ENCODE measurements at places on chromosomes 6 and 20. TPM values are rescaled to one million over a fixed set of nuclear protein-coding genes. Genes with fewer than 3 reads are reported as not detected.

DNA sequence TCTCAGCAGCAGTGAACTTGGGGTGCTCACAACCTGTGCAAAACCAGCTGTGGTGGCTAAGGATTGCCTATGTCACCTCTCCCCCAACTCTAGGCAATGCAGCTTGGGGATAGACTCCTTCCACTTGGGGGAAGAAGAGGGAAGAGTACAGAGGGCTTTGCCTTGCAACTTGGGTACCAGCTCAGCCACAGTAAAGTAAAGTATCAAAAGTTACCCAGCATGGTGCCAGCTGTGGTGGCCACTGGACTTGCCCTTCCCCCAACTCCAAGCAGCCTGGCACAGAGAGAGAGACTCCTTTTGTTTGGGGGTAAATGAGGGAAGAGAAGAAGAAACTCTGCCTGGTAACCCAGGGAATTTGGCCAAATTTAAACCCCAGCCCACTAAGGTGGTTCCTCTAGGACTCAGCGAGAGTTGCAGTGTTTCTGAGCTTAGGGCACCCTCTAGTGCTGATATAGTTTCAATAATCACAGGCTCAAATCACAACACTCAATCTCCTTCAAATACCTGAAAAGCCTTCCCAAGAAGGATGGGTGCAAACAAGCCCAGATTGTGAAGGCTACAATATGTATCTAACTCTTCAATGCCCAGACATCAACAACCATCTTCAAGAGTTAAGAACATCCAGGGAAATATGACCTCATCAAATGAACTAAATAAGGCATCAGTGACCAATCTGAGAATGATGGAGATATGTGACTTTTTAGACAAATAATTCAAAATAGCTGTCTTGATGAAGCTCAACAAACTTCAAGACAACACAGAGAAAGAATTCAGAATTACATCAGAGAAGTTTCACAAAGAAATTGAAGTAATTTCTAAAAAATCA lies 7.6 kb upstream of the DEFB129 start:
- peak; percentile 74 for DNase-seq

GRCh38 chr20:10089871-10090587 lies 55.2 kb downstream of the ANKEF1 start:
- no peak for DNase-seq

DNA sequence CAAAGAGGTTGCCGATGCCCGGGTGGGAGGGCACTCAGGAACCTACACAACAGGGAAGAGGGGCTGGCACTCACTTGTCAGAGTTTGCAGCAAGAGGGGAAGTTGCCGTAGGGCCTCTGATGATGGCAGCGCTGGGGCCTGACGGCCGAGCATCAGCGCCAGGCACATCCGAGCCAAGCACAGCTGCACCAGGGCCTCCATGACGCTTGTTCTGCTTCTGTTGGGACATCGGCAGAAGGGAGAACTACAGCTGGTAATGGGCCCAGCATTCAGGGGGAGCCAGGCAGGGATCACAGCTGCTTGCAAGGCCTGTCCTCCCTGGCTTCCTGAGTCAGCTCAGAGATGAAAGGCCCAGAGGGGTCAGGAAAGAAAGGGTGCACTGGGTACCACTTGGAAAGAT lies 367.7 kb downstream of the CDH4 start:
- DNase-seq, result no peak

DNA sequence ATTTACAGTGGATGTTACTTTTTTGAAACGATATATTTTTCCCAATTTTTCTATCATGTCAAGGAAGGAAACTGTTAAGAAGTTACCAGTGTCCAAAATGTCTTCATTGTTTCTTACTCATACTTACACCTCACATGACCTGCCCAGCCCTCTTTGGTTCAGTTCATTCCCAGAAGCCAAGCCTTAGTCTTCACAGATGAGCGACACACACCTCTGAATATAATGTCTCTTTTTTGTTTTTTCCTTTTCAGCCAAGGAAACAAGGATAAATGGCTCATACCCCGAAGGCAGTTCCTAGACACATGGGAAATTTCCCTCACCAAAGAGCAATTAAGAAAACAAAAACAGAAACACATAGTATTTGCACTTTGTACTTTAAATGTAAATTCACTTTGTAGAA lies 225.2 kb downstream of the SMOC2 start:
- DNase-seq, result no peak

- DNase-seq, result peak; percentile 66
These were observed 2.1 kb downstream of the NQO2 start for GRCh38 chr6:3001773-3002293.

- peak; percentile 87 for DNase-seq
These were observed 43.1 kb downstream of the POPDC3 start for GRCh38 chr6:105136431-105137350.

- no peak for DNase-seq
These were observed 697.2 kb upstream of the AGPAT4 start for GRCh38 chr6:161971043-161971442.

DNA sequence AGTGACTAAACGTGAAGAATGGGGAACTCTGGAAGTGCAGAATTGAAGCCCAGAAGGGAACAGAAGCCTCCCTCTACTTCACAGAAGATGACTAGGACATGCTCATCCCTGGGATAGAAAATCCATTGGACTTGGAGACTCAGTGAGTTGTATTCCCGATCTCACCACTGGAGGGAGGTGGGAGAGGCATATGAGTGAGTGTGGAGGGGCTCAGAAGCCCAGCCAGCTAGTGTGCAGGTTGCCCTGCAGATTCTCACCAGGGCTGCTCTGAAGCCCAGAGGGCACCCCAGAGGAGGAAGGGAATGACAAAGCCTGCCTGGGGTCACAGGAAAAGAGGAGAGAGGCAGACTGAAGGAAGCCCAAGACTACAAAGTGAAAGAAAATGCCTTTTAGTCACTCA lies 42.1 kb upstream of the HLA-E start:
- DNase-seq, result peak; percentile 76

GRCh38 chr6:89693207-89693606 lies 54.7 kb upstream of the LYRM2 start:
- no peak for DNase-seq

- DNase-seq, result peak; percentile 87
These were observed 46.8 kb downstream of the CD24 start for GRCh38 chr6:106927531-106928398.

DNA sequence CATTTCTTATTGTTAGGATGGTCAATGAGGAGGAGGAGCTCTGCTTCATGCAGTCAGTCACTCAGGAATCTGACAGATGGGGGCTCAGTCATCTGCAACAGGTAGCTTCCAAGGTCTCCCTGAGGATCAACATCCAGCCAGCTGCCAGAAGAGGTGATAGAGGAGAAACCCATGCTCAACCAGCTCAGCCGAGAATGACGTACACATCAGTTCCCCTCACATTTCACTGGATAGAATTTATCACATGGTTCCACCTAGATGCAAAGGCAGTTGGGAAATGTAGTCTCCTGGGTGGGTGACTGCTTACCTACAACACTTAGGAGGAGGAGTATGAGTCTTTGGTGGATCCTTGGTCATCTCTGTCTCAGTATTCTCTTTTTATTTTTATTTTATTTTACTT lies 144.5 kb downstream of the CEBPB start:
- peak; percentile 71 for DNase-seq

DNA sequence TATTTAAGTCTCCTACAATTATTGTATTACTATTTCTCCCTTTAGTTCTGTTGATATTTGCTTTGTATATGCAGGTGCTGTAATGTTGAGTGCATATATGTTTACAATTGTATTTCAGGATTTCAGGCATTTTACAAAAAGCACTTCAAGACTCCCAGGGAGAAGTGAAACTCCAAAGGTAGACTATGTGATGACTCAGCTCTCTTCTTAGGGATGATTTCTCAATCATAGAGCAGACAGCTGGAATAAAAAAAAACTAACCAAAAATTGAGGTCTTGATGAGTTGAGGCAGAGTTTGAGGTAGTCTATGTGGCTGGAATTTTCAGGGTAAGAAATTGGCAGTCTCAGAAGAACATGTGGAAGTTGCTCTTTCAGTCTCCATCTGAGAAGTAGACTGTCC lies 786.1 kb downstream of the TFAP2A start:
- no peak for DNase-seq

DNA sequence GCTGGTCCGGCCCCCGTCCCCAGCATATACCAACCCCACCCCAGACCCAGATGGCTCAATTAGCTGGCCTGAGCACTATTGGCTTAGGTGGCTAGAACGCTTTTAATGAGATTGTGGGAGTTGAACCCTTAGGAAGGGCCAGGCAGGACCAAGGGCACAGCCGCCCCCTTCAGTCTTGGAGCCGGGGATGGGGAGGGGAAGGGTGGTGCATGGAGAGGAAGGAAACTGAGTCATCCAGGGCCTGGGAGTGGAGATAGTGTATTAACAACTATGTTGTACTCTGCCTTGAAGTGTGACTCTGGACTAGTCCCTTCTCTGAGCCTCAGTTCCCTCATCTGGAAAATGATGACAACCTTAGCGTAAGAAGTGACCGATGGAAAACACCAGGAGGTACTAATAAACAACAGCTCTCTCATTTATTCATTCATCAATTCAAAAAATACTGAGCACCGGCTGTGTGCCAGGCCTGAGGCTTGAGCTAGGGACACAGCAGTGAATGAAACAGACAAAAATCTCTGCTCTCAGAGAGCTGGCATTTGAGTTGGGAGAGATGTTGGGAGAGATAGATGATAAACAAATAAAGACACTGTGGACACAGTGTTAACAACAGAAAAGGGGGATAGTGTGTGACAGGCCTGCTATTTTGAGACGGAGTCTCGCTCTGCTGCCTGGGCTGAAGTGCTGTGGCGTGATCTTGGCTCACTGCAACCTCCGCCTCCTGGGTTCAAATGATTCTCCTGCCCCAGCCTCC lies 11.5 kb downstream of the PEDS1 start:
- no peak for DNase-seq

DNA sequence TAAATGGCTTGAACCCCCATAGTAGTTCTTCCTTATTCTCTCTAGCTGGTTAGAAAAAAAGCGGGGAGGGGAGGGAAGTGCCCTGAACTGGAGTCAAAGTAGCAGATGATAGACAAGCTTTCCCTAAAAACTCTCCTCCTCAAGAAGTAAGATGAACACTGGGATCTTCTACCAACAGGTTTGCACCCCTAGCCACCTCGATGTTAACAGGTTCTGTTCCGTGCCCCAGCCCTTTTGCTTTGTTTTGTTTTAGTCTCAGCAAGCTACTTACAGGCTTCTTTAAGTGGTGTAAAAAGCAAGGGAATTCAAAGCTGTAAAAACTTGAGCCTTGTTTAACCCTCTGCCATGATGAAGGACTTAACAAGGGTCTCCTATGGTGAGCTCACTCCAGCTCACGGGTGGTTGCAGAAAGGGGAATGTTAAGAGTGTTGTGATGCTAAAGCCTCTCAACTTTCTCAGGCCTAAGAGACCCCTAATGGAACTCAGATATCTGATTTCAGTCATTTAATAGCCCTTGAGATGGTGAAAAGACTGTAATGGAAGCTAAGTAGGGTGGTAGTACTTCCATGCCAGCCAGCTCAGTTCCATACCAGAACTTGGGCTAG lies 106.0 kb downstream of the FOXO3 start:
- peak; percentile 34 for DNase-seq

- peak; percentile 41 for DNase-seq
These were observed 8.5 kb downstream of the JARID2 start for GRCh38 chr6:15254070-15254975.

DNA sequence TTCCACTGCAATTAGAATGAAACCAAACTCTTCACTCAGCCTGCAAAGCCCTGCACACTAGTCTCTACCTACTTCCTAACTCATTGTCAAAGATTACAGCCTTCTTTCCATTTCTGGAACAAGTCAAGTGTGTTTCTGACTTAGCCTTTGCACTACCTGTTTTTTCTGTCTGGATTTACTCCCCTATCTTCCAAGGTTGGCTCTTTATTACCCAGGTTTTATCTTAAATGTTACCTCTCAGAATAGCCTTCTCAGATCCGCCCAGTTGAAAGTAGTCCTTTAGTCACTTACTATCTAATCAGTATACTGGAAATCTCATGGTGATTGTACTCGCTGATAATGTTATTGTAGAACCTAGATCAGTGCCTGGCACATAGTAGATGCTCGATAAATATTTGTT lies 42.7 kb downstream of the TBPL1 start:
- no peak for DNase-seq

- no peak for DNase-seq
These were observed 26.0 kb upstream of the KIF3B start for GRCh38 chr20:32251470-32251869.

- DNase-seq, result no peak
These were observed 1176.8 kb upstream of the ADGRB3 start for GRCh38 chr6:67458265-67458664.

DNA sequence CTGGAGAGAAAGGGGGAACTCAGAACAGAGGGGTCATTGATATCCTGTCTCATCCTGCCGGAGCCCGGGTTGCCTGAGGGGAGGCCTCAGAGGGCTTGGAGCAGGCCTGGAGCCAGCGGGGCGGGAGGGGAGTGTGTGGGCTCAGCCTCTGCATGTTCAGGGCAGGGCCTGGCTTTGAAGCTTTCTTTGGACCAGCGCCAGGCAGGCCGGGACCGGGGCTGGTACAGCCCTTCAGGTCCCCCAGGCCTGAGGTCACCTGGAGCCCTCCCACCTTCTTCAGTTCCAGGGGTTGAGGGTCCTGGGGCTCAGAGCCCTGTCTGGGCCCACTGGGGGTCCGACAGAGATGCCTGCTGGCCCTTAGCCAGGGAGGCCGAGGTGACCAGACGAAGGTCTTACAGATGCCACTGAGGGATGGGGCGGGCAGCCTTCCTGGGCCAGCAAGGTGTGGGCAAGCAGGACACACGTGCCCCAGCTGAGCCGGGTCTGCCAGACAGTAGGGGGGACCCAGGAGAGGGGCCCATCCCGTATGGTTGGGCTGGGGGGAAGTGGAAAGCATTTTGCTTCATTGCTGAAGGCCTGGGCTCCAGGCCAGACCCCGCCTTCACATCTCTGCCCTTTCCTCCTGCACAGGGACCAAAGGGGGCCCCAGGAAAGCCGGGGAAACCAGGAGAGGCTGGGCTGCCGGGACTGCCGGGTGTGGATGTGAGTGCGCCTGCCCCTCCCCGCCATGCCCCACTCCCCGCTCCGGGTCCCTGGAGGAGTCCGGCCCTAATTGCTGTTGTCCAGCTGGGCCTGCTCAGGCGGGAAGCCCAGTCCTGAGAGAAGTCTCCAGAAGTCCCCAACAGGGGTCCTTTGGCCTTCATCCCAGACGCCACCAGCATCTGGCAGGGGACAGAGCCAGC lies 2.0 kb downstream of the COL9A3 start:
- no peak for DNase-seq

DNA sequence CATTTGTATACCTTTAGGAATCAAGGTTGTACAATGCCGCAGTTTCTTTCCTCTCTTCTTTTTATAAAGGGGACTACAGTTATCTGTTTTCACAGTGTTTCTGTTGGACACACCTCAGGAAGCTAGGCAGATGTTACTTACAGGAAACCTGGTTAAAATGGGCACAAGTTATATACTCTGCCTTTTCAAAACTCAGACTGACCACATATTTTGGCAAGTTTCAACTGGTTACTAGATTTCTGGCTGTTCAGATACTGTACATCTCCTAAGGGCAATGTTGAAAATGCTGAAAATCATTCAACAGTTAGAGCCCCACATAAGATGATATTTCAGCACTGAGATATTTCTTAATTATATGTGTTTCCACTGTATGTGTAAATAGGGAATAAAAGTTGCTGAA lies 92.5 kb upstream of the SLC35B3 start:
- no peak for DNase-seq

GRCh38 chr6:44432726-44433125 lies 45.2 kb downstream of the CDC5L start:
- DNase-seq, result no peak

PXDC1 gene
- total RNA-seq, result 1.5 TPM

THBS2 gene
- 0.13 TPM for total RNA-seq

SRMS gene
- total RNA-seq, result not detected

MCCD1 gene
- not detected for total RNA-seq

SMPDL3A gene
- total RNA-seq, result 2.0 TPM

EPPIN gene
- total RNA-seq, result not detected

NRN1 gene
- total RNA-seq, result 0.74 TPM

SLC22A2 gene
- not detected for total RNA-seq

TINAG gene
- total RNA-seq, result not detected

Data from neural progenitor cell (in vitro differentiated cells).